ENCODE measurements at places on chromosomes 7 and 10.

DNA sequence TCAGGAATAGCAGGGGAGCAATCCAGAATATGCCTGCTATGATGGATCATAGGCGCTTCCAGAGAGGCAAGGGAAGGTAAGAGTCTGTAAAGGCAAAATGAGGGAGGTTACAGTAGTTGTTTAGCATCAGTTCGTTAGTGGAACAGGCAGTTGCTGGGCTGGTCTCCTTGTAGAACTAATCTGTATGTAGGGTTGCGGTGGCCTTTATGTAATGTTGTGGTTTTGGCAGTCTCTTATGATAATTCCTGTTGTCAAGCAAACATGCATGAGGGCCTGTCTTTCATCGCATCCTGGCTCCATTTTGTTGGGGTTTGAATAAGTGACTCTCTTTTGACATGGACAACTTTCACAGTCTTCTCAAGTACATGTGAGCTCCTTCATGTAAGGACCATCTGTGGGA is 427.8 kb upstream of the LRGUK start:
- no peak for DNase-seq

DNA sequence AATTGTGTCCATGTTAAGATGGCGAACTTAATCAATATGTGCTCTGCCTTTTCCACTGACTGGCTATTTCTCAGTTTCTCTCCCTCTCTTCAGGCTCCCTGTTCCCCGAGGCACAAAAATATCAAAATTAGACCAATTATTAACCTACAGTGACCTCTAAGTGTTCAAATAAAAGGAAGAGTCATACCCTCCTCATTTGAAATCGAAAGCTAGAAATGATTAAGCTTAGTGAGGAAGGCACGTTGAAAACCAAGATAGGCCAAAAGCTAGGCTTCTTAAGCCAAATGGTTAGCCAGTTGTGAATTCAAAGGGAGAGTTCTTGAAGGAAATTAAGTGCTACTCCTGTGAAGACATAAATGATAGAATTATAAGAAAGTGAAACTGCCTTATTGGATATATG is 81.1 kb upstream of the MBL2 start:
- no peak for DNase-seq

DNA sequence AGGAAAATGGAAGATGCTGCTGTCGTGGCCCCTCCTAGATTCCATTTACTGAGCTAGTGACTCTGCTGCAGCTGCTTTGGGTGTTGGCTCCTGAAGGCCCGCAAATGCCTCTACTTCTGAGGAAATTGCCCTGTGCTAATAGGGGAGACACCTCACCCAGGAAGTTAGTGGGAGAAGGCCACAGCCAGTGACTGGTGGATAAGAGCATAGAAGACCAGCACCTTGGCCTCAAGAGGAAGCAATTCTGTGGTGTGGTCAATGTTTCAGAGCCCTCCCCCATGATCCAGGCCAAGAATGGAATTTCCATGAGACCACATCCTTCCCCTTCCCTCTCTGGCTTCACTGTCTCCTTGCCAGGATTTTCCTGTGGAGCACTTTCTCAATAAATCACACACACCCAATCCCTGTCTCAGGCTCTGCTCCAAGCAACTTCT is 25.0 kb upstream of the FZD1 start:
- no peak for DNase-seq

DNA sequence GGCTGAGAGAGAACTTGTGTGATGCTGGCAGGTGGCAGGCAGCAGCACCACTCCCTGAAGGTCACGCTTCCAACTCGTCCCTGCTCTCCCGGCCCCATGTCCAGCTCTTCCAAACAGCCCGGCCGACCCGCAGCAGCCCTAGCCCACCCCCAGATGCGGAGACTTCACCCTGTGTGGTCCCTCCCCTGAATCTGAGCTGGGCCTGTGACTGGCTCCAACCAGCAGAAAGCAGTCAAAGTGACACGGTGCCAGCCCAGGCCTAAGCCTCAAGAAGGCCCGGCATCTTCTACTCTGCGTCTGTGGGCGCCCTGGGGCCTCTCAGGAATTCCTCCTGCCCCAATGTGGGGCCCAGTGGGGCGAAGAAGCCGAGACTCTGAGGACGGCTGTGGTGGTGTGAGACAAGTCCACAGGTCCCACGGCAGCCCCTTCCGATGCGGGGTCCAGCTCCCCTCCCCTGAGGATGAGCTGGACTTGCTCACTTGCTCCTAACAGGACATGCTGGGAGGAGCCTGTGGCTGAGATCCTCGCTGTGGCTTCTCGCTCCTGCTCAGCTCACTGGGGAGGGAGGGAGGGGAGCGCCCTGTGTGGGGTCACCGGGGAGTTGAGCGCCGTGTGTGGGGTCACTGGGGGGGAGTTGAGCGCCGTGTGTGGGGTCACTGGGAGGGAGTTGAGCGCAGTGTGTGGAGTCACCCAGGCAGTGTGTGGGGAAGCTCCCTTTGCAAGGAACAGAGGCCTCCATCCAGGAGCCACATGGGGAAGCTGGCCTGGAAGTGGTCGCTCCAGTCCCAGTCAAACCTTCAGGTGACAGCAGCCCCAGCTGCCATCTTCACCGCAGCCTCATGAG is 9.5 kb downstream of the STK32C start:
- no peak for DNase-seq

GRCh38 chr10:30625080-30625479 is 4.5 kb downstream of the LYZL2 start:
- no peak for DNase-seq

GRCh38 chr7:84110400-84110799 is 84.2 kb downstream of the SEMA3A start:
- no peak for DNase-seq

DNA sequence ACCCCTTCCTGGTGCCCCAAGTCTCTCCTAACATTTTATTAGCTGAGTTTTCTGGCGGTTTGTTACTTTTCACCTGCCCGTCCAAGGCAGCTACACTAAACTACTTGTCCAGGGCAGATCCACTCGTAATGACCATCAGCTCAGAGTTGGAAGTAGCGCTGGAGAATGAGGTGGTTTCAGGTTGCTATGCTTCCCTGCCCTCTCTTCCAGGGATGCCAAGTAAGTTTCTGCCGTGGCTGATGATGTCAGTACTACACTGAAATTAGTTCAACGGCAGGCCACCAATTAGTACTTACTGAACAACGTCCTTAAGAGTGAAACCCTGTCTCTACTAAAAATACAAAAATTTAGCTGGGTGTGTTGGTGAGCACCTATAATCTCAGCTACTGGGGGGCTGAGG is 55.2 kb downstream of the DIP2C start:
- no peak for DNase-seq

GRCh38 chr7:5557920-5558401 is 134.3 kb upstream of the TNRC18 start:
- no peak for DNase-seq

- DNase-seq = no peak
Measured at GRCh38 chr10:4310172-4310571, 515.8 kb upstream of the AKR1E2 start.

- no peak for DNase-seq
Measured at GRCh38 chr7:102463841-102464576, 654 bp downstream of the ALKBH4 start.
